ENCODE measurements at places on chromosomes 11 and 22. TPM values are rescaled to one million over a fixed set of nuclear protein-coding genes. Genes with fewer than 3 reads are reported as not detected.

KDM4D gene
- total RNA-seq = 1.0 TPM

EHF gene
- under 0.01 TPM for total RNA-seq

TBCEL gene
- 41.2 TPM for total RNA-seq

P2RX6 gene
- total RNA-seq = 3.1 TPM

NARS2 gene
- 14.8 TPM for total RNA-seq

CRYBB2 gene
- total RNA-seq = not detected

HEPHL1 gene
- not detected for total RNA-seq

AP1B1 gene
- 44.9 TPM for total RNA-seq

OR2AT4 gene
- total RNA-seq = not detected

TRIM34 gene
- total RNA-seq = 12.3 TPM

NTM gene
- total RNA-seq = 11.8 TPM

MOV10L1 gene
- total RNA-seq = 0.43 TPM

LDHAL6A gene
- not detected for total RNA-seq

NUP50 gene
- total RNA-seq = 49.5 TPM

PLEKHA7 gene
- 0.65 TPM for total RNA-seq

SCN2B gene
- total RNA-seq = 3.4 TPM

PRRG4 gene
- under 0.01 TPM for total RNA-seq

CNIH2 gene
- total RNA-seq = not detected

RASGRP2 gene
- not detected for total RNA-seq

GTSE1 gene
- 8.4 TPM for total RNA-seq

OR51B5 gene
- total RNA-seq = 0.11 TPM

EMID1 gene
- 0.76 TPM for total RNA-seq

SDHAF2 gene
- total RNA-seq = 63.3 TPM

MS4A15 gene
- total RNA-seq = not detected

TEX12 gene
- 0.65 TPM for total RNA-seq

E2F8 gene
- total RNA-seq = 1.1 TPM

PTPRCAP gene
- 0.11 TPM for total RNA-seq

GLYAT gene
- not detected for total RNA-seq

TRIM51 gene
- total RNA-seq = not detected

TRPM5 gene
- total RNA-seq = not detected
